ENCODE measurements at places on chromosomes 7 and 10.
A peak's percentile ranks its signal among the peaks of the same experiment; 100 is the strongest.

- DNase-seq = no peak
Measured at GRCh38 chr7:128027485-128027980, 3.7 kb downstream of the LRRC4 start.

GRCh38 chr7:159191236-159191635 lies 46.6 kb upstream of the VIPR2 start:
- DNase-seq = no peak

DNA sequence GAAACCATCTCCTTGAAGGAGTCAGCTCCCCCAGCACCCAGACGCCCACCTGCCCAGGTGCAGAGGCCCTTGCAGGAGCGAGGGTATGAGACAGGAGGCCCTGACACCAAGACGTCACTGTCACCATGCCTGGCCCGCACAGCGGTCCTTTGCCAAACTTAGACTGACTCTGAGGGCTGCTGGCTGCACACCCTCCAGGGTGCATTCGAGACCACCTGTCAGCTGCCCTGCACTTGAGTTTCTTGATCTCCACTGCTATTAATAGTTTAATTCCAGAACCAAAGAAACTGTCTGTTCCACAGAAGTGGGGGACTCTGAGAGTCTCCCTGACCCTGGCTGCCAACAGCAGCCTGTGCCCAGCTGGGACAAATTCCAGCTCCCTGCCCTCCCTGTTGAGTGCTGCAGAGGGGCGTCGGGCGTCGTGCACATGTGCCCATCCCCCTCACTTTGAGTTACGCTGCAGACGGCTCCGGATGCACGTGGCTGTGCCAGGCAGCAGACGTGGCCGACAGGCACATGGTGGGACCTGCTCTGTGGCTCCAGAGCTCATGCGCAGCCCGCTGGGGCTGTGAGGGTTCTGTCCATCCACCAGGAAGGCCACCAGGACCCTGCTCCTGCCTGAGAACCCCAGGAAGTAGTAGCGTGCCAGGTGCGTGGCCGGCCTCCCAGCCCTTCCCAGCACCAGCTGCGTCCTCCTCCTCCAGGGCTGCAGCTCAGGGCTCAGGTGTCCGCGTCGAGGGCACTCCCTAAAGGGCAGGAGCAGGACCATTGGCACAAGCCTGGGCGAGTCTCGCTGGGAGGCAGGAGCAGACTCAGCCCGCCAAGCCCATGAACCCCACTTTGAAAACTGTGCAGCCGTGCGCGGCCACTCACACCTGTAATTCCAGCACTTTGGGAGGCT lies 24.8 kb downstream of the ELFN1 start:
- no peak for DNase-seq

- DNase-seq = no peak
Measured at GRCh38 chr10:132027423-132027983, 38.2 kb upstream of the JAKMIP3 start.

- DNase-seq = no peak
Measured at GRCh38 chr7:87959336-87959735, 25.3 kb downstream of the ADAM22 start.

DNA sequence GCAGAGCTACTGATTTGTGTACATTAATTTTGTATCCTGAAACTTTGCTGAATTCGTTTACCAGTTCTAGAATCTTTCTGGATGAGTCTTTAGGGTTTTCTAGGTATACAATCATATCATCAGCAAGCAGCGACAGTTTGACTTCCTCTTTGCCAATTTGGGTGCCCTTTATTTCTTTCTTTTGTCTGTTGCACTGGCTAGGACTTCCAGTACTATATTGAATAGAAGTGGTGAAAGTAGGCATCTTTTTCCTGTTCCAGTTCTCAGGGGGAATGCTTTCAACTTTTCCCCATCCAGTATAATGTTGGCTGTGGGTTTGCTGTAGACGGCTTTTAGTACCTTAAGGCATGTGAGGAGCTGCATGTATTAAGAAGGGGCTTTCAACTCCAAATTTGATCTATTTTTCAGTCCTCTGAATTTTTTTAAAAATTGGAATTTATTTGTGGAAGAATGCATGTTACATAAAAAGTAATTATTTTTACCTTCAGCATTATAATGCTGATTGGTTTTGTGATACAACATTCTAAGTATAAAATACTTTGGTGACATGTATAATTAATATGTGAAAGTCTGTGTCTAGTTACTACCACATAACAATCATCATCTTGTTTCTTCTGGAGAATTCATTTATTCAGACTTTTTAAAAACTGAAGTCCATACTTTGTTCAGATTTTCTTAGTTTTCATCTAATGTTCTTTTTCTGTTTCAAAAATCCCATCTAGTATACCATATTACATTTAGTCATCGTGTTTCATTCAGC lies 49.6 kb downstream of the CPED1 start:
- DNase-seq = no peak

DNA sequence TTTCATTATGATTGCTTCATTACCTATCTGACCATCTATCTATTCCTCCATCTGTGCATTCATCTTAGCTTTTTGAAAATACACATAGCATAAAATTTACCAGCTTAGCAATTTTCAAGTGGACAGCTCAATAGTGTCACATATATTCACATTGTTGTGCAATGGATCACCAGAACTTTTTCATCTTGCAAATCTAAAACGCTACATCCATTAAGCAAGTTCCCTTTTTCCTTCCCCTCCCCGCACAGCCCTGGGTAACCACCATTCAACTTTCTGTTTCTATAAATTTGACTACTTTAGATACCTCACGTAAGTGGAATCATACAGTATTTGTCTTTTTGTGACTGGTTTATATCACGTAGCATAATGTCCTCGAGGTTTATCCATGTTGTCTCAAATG lies 78.0 kb upstream of the ADRB1 start:
- DNase-seq = no peak

DNA sequence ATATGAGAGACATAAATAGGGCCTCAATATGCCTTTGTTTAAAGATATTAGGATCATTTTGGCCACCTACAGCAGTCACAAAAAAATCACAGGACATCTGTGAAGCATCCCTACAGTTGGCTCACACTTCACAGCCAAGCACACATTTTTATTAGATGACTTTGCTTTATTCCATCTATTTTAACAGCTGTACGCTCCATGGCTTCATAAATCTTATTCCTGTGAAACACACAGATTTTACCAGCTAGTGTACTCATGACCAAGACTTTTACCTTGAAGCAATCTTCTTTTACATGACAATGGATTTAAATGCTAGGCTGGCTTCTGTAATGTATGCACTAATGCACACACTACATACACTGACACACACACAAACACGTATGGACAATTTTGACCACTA lies 254.8 kb upstream of the PITRM1 start:
- no peak for DNase-seq

DNA sequence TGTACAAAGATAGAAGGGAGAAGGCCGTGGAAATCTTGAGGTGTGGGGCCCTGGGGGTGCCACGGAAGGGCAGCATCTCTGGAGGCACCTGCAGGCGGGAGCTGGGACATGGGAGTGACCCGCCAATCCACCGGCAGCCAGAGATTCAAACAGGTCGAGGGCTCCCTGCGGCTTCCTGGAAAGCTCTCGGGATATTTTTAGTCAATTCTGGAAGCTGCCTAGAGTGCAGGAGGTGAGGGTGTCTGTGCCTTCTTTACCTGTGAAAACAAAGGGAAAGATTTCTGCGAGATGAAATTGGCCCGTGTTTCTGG lies 16.6 kb downstream of the MNX1 start:
- no peak for DNase-seq

GRCh38 chr7:13603661-13604060 lies 385.8 kb downstream of the ETV1 start:
- DNase-seq = no peak

DNA sequence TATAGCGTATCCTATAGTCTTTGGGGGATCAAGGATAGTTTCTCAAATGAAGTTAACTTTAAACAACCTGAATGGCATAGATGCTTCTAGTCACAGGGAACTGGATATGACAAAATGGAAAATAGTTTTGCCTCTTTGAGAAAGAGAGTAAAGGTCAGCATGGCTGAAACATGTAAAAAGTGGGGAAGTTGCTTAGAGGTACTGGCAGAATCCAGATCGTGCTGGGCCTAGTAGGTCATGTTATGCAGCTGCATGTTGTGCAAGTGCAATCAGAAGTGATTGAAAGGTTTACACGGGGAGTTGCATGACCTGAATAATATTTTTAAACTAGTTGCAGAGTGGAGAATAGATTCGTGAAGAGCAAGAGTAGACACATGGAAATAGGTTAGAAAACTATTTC lies 201.1 kb upstream of the HDAC9 start:
- no peak for DNase-seq

GRCh38 chr10:74233281-74233680 lies 82.3 kb downstream of the ADK start:
- DNase-seq = no peak

DNA sequence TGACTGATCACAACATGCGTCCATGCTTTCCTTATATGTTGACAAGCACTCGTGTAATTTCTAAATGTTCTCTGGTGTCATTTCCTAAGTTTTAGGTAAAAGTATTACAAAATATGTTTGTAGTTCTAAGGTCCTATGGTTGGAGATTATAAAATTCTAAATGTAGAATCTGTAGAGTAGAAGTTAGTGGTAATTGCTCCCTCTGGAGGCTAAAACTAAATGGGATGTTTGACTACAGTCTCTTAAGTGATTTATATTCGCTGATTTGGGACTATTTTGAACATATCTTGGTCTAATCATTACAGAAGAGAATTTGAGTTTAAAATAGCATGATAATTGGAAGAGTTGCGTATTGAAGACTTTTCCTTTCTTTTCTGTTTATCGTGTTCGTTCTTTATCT lies 74.1 kb downstream of the ZMYND11 start:
- DNase-seq = no peak

- DNase-seq = peak; percentile 44
Measured at GRCh38 chr10:103772096-103772845, 83.1 kb downstream of the SH3PXD2A start.

DNA sequence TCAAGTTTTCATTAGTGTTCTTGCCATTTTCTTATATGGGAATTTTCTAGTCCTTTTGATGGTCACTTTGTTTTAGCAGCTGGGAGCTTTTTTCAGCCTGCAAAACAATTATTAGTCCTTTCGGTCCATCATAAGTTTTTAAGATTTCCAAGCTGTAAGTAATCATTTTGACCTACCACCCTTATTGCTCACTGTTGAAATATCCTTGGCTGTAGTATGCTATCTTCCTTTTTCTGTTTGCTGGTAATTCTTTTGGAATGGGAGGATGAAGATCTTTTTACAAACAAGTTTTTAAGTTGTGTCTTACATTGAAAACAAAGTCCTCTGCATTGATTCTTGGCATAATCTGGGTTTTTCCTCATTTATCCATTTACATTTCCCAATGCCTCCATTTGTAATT lies 24.0 kb downstream of the BZW2 start:
- no peak for DNase-seq

- no peak for DNase-seq
Measured at GRCh38 chr10:10138685-10139084, 879.0 kb upstream of the CELF2 start.
